ENCODE measurements at places on chromosomes 11 and 22.
A peak's percentile ranks its signal among the peaks of the same experiment; 100 is the strongest.

- no peak for DNase-seq
These were observed 547 bp downstream of the UVRAG start for GRCh38 chr11:75815345-75816168.

- DNase-seq = peak; percentile 18
These were observed 109.8 kb downstream of the BCR start for GRCh38 chr22:23289851-23290724.

DNA sequence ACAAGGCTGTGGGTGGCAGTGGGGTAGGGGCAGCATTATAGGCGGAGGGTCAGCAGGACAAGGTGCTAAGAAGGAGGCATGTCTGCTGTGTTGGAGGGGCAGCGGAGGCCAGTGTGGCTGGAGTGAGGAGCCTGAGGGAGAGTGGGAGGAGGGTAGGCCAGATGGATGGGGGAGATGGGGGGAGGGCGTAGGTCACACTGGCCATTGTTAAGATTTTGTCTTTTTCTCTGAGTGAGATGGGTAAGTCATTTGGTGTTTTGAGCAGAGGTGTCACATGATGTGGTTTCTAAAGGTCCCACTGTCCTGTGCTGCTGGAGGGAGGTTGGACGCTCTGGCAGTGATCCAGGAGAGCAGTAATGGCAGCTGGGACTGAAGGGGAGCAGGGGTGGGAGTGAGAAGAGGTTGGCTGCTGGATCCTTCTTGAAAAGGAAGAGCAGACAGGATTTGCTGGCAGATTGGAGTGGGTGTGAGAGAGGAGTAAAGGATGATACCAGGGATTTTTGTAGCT is 9.8 kb downstream of the PPP6R3 start:
- no peak for DNase-seq

- no peak for DNase-seq
These were observed 1.4 kb downstream of the LMNTD2 start for GRCh38 chr11:559020-559620.

GRCh38 chr11:129731316-129731715 is 84.3 kb upstream of the TMEM45B start:
- no peak for DNase-seq

DNA sequence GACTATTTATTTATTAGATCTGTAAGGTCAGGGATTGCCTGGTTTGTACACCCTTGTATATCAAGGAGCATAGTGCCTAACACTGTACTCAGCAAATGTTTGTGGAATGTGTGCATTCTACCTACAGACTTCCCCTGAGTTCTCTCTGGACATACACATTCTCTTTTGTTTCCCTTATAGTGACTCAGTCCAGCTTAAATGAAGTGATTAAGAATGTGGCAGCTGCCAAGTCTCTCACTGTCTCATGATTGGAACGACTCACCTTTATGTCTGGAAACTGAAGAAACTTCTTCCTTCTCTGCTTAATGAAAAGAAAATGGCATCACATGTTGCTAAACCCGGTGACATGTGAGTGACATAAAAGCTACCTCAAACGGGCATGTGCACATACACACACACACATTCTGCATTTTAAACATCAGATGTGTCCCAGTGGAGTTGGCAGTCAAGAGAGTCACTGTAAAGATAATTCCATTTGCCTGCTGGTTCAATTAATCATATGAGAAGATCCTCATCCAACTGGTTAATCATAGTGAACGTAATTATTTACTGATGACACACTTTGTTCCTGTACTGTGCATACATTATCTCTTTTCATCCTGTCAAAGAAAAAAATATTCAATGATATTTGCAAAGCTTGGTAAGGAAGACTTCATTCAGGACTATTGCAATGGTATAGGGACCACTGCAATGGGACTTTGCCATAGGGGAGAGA is 42.8 kb downstream of the GLYAT start:
- DNase-seq = no peak

- DNase-seq = no peak
These were observed 590.5 kb downstream of the ETS1 start for GRCh38 chr11:127996825-127997224.

- no peak for DNase-seq
These were observed 28.0 kb downstream of the YAP1 start for GRCh38 chr11:102138223-102138622.

- no peak for DNase-seq
These were observed 1945.3 kb upstream of the RAG2 start for GRCh38 chr11:38543311-38543710.

- DNase-seq = no peak
These were observed 8.0 kb downstream of the MRTFA start for GRCh38 chr22:40628354-40629042.

GRCh38 chr11:89498845-89499448 is 7.8 kb upstream of the NOX4 start:
- DNase-seq = no peak

DNA sequence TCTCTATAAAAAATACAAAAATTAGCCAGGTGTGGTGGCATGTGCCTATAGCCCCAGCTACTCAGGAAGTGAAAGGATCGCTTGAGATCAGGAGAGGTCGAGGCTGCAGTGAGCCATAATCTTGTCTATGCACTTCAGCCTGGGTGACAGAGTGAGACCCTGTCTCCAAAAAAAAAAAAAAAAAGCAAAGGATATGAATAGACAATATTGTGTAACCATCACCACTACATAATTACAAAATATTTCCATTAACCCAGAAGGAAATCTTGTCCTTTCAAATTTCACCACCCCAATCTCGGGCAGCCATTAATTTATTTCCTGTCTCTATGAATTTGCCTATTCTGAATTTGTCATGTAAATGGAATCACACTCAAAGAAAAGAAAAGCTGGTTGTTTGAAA is 21.2 kb downstream of the RSF1 start:
- DNase-seq = no peak

DNA sequence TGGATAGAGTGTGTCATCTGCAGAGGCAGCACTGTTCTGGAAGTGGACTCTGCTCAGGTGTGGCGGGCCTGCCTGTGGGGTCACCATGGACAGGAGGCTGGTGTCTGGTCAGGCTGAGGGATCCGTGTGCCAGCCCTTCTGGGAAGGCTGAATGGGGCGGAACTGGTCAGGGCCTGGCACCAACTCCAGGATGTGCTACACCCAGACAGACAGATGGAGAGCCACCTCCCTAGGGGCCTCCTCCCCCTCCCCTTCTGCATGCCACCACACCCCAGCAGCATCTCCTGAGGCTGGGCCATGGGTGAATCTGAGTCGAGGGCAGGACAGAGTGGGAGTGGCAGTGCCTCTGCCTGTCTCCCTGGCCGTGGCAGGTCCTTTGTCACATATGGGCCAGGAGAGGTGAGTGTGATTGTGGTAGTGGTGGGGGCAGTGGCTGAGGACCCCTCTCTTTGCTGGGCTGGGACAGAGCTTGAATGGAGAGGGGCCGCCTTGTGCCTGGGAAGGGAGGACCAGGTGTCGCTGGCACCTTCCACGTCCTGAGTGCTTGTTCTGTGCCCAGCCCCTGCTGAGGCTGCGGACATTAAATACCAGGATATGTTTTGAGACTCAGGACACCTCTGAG is 29.1 kb downstream of the ST3GAL4 start:
- DNase-seq = no peak

DNA sequence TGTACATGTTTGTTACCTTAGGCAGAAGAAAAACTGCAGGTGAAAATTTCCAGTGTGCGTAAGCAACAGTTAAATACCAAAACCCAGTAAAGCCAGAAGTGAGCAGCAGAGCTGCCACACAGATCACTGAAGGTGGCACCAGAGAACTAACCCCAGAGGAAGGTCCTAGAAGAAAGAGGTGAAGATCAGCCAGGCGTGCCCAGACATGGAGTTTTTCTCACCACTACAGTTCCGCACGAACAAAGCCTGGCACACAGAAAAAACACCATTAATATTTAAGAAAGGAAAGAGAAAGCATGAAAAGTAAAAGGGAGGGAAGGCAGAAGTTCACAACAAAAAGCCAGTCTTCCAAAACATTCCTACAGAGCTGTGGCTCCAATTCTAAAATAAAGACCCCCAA is 60.7 kb downstream of the STK33 start:
- DNase-seq = no peak

DNA sequence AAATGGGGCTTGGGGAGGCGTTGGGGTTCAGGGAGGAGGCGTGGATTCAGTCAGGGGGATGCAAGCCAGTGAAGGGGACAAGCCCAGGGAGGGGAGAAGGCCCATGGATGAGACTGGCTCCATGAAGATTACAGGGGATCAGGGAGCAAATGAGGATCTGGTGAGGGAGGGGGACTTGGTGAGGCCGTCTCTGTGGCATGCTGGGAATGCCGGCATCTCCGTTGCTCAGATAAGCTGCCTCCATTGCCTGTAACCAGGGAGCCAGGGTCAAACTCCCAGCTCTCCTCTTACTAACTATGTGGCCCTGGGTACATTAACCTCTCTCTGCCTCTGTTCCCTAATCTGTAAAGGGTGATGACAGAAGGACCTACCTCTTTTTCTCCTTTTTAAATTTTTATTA is 38.7 kb downstream of the TPBGL start:
- DNase-seq = no peak

DNA sequence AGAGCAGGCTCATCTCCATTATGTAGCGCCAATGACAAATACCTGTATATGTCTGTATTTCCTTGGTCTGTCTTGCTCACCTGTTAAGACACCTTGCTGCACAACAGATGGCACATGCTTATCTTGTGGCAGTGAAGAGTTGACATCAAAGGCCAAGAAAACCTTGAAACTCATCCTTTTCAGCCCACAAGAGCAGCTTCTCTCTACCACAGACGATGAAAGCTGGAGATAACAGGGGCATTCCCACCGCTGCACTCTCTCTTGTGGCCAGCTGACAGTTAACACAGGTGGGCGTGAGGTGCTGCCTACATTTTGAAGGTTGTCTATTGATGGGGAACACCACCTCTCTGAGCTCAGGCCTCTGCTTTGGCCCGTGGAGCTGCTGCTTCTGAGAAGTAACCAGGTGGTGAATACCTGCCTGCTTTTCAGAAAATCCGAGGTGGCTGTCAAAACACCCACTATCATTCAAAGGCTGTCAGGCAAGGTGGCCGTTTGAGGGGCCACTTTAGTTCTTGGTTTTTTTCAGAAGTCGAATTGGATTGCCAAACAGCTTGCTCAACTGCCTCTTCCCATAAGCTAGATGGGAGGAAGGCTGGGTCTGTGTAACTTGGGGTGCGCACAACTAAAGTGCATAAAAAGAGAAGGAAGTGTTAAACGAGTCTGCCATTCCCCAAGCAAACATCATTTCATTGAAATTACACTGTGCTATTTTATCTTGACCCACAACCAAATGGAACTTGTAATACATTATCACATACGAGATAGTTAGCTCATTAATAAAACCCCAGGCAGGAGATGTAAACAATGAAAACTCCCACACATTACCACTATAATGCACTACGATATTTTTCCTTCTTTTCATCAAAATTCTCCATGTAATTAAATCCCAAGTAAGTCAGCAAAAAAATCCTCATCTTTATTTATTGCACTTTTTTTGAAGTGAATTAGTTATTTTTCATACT is 87.1 kb upstream of the RAG2 start:
- DNase-seq = peak; percentile 3

Measured in stimulated activated CD8-positive, alpha-beta memory T cell treated with anti-CD3 and anti-CD28 coated beads, Interleukin-4, amount 100 ng/mL, for 4 hours (primary cell).